Keratinocyte (primary cell): ENCODE measurements at places on chromosomes 5 and 9.

GRCh38 chr5:134098690-134099089 lies 15.8 kb upstream of the TCF7 start:
- no peaks in the 10 kb centered on the region for H3K36me3 ChIP-seq
- H3K4me1 ChIP-seq: peaks cover 10% of the 10 kb centered on the region
- DNase-seq: no peak
- H3K4me3 ChIP-seq: no peak overlapping the region
- H3K27ac ChIP-seq: no peak overlapping the region

DNA sequence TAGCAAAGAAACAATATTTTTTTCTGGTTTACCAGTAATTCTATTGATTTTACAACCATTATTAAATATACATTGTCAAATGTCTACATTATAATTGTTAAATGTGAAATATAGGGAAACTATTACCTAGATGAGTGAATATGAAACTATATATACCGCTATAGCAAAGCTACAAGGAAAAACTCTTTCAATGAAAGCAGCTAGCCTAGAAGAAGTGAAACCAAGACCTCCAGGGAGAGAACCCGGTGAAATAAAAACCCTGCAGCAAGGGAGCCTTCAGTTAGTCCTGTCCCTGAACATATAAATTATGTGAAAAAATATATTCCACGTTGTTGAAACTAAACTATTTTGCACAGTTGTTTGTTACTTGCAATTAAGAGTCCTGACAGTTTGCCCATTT lies 913.1 kb downstream of the EFNA5 start:
- no peaks in the 10 kb centered on the region for H3K27me3 ChIP-seq
- no peak overlapping the region for H3K4me3 ChIP-seq
- H3K4me1 ChIP-seq: no peaks in the 10 kb centered on the region
- no peak for DNase-seq

- H3K4me1 ChIP-seq: no peaks in the 10 kb centered on the region
- H3K4me3 ChIP-seq: no peak overlapping the region
- H3K36me3 ChIP-seq: no peaks in the 10 kb centered on the region
- no peaks in the 10 kb centered on the region for H3K27me3 ChIP-seq
- no peak overlapping the region for H3K27ac ChIP-seq
These were observed 329.6 kb downstream of the MED10 start for GRCh38 chr5:6048746-6049145.

DNA sequence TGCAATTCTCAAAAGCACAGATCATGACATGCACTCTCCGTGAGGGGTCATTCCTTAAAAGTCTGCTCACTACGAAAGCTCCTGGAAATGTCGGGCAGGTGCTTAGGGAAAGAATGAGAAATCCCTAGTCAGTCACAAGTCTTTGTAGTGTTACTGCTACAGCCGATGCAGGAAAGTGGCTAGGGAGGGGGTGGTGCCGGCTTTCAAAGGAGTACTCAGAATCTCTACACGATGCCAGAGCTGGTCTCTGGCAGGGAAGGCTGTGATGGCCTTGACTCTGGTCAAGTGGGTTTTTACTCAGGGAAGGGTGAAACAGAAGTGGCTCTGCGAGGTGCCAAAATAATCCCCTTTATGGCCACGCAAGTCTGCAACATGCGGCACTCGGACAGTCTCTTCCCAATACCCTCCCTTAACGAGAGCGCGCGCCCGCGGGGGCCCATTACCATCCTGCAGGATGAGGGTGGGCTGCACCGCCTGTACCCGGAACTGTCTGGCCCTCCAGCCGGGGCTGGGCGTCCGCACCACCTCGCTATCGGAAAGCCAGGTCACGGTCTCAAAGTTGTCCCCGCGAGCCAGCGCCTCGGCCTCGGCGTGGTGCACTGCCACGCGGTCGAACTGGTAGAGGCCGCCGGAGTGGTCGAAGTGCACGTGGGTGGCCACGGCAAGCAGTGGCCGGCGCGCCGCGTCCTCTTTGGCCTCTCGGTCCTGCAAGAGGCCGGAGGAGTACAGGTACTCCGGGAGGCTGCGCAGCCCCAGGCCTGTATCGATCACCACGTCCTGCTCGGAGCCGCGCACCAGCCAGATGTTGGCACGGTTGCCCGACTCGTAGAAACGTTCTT lies 956 bp downstream of the MBLAC2 start:
- H3K36me3 ChIP-seq: no peaks in the 10 kb centered on the region
- H3K4me1 ChIP-seq: peaks cover 7% of the 10 kb centered on the region
- H3K27me3 ChIP-seq: no peaks in the 10 kb centered on the region
- no peak for DNase-seq
- peak overlapping the region; percentile 79 for H3K27ac ChIP-seq

GRCh38 chr9:7117676-7118561 lies 360.1 kb downstream of the KDM4C start:
- H3K4me3 ChIP-seq: no peak overlapping the region
- H3K36me3 ChIP-seq: no peaks in the 10 kb centered on the region

GRCh38 chr5:115016646-115017045 lies 153.1 kb downstream of the TRIM36 start:
- H3K27ac ChIP-seq: no peak overlapping the region
- no peaks in the 10 kb centered on the region for H3K36me3 ChIP-seq
- no peak for DNase-seq

- no peaks in the 10 kb centered on the region for H3K27me3 ChIP-seq
- H3K27ac ChIP-seq: no peak overlapping the region
- H3K4me3 ChIP-seq: no peak overlapping the region
- DNase-seq: no peak
- no peaks in the 10 kb centered on the region for H3K4me1 ChIP-seq
- no peaks in the 10 kb centered on the region for H3K36me3 ChIP-seq
These were observed 256.8 kb downstream of the GABRG2 start for GRCh38 chr5:162324328-162324727.
